ENCODE measurements at places on chromosomes 13 and 19.

GRCh38 chr13:27796544-27797227 is 4.4 kb downstream of the GSX1 start:
- no peak for DNase-seq

- DNase-seq: no peak
Observed at GRCh38 chr13:58992478-58993042, 1171.2 kb downstream of the DIAPH3 start.

GRCh38 chr19:50330365-50331078 is 1.3 kb upstream of the KCNC3 start:
- peak; percentile 92 for DNase-seq

- no peak for DNase-seq
Observed at GRCh38 chr19:3251229-3251628, 26.8 kb downstream of the CELF5 start.

DNA sequence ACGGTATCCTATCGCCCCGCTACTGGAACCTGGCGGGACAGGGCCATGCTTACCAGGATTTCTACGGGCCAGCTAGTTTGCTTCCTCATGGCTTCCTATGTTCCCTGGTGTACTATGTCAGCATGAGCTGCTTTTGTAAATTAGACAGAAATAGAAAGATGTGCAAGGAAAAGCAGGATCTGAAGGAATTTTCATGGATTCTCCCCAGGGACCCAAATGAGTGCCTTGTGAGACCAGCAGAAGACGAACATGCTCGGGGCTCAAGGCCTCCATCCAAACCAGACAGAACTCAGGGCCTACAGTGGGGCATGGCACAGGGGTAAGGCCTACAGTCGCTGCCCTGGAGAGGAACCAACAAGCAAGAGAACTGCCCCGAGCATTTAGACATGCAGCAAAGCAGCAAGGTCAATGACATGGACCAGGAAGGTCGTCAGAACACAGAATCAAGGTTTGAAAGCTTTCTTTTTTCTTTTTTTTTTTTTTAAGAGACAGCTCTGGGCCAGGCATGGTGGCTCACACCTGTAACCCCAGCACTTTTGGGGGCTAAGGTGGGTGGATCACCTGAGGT is 17.3 kb downstream of the EPS15L1 start:
- no peak for DNase-seq

DNA sequence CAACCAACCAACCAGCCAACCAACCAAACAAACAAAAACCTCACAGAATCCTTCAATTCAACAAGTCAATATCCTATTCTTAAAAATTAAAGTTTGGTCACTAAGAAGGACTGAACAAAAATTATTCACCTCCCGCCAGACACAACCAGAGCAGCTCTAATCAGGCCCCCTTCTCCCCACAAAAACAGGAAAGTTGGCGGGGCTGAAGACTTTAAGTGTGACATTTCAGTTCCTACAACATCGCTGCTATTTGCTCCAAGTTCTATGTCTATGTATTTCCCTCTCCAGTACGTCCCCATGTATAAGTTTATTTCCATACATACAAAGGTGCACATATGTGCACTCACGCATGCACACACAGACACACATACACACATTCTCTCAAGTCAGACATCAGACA is 32.8 kb upstream of the STK24 start:
- DNase-seq: no peak

- DNase-seq: peak; percentile 27
Observed at GRCh38 chr19:642767-643727, 3.4 kb downstream of the FGF22 start.
